ENCODE measurements at places on chromosomes 1 and 21.

DNA sequence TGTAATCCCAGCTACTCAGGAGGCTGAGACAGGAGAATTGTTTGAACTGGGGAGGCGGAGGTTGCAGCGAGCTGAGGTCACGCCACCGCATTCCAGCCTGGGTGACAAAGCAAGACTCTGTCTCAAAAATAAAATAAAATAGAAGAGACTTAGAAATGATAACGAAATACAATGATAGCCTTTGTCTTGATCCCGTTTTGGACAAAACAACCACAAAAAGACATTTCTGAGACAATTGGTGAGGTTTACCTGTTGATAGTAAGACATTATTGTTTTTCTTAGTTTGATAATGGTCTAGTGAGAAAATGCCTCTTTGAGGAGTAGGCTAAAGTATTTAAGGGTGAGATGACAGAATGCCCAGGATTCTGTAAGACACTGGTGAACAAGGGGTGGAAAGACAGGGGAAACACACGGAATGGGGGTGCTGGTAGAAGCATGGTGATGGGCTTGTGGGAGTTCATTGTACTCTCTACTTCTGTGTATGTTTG, 11.9 kb upstream of the SHE start:
- DNase-seq, result no peak

GRCh38 chr1:42013881-42014470, 95.3 kb upstream of the HIVEP3 start:
- DNase-seq, result no peak

DNA sequence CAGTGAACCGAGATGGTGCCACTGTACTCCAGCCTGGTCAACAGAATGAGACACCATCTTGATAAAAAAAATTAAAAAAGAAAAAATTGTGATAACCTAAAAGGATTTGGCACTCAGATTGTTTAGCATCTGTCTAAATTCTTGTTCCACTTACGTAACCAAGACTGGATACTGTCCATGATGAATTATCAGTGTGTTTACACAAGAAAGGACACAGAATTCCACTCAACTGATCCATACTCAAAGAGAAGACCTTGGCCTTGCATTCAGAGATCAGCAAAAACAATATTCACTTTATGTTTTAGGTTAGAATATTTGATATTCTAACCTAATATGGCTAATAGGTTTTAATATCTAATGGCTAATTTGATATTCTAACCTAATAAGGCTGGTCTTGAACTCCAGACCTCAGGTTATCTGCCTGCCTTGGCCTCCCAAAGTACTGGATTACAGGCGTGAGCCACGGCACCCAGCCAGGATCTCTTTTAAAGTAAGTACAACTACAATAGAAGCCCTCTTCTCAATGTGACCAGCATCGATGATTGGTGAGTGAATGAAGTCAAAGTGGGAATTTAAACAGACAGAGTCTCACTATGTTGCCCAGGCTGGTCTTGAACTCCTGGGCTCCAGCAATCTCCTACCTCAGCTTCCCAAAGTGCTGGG, 43.1 kb upstream of the COX20 start:
- no peak for DNase-seq

- DNase-seq, result no peak
Observed at GRCh38 chr1:206575894-206576737, 36.1 kb downstream of the EIF2D start.

DNA sequence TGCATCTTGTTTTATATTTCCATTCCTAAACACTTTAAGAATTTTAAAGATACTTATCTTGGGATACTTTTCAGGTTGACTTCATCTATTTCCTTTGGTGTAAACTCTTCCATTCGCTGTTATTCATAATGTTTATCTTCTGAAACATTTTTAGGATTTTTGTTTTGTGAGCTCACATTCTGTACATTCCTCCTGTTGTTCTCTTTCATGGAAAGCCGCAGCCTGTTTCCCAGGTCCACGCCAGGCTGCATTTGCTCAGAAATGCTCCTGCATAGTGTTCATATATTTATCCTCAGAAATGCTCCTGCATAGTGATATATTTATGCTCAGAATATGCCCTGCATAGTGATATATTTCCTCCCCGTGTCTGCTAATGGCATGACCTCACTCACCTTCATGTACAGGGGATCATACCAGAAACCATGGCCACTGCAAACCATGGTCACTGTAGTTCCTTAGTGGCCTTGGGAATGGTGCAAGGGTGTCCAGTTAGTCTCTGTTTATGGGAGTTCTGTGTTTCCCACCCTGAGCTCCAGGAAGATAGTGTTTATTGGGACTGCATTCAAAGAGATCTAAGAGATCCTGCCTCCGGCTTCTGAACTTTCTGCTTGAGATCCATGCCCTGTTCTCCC, 153.9 kb upstream of the GREM2 start:
- DNase-seq, result peak; percentile 4

DNA sequence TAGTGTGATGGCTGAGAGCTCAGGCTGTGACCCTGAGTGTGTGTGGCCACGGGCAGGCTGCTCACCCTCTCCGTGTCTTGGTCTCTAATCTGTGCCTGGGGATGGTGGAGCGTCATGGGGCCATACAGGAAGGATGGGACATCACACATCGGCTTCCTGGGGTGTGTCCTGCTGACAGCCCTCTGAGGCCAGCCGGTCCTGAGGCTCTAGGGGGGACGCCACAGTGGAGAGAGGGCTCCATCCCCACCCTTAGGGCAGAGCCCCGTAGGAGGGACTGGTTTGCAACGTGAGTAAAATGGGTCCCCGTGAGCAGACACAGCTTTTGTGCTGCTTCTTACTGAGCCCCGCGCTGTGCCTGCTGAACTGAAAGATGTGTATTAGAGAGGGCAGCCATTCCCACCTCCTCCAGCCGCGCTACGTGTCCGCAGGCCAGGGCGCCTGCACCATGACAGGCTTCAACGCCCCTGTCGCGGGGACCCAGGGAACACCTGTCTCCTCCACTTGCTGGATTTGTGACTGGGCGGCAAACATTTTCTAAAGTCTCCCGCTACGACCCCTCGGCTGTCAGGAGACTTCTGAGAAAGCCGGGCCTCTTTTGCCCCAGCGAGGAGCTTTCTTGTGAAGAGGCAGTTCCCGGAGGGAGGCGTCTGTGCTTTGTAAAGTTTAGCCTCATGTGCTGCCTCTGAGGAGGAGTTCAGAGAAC, 8.1 kb downstream of the COL18A1 start:
- peak; percentile 70 for DNase-seq

GRCh38 chr1:184387476-184388318, 868 bp downstream of the C1orf21 start:
- peak; percentile 40 for DNase-seq

DNA sequence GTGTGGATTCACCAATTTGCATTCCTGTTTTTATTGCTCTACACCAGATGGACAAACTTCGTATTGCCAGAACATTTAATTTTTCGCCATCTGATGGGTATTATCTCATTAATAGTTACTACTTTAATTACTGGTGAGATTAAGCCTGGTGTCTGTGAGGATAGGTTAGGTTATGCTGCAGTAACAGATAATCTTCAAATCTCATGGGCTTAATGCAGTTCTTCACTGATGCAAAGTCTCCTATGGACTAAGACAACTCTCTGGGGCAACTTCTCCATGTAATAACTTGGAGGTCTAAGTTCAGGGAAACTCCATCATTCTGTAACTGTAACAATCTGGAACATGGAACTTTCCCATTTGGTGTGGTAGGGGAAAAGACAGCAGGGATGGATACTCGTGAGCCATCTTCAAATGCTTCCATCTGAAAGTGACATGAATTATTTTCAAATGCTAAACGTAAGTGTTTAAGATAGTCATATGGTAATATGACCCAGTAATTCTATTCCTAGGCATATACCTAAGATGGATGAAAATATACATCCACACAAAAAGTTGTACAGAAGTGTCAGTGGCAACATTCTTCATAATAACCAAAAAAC, 111.6 kb downstream of the LEPR start:
- DNase-seq, result no peak

DNA sequence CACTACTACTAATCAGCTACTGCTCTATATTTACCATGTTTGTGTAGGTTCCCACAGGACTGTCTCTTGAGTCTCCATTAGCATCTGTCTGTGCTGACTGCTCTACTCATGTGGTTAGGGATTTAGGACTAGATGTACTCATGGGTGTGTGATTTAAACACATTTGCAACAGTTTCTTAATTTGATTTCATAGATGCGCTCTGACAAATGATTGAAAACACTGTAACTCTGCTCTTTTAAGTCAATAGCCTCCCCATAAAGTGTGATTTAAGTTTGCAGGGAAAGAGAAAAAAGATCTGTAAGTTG, 809.3 kb downstream of the NCAM2 start:
- DNase-seq, result no peak

GRCh38 chr21:35451276-35451675, 402.2 kb upstream of the RUNX1 start:
- no peak for DNase-seq

- DNase-seq, result no peak
Observed at GRCh38 chr21:45264912-45265515, 22.7 kb downstream of the POFUT2 start.

DNA sequence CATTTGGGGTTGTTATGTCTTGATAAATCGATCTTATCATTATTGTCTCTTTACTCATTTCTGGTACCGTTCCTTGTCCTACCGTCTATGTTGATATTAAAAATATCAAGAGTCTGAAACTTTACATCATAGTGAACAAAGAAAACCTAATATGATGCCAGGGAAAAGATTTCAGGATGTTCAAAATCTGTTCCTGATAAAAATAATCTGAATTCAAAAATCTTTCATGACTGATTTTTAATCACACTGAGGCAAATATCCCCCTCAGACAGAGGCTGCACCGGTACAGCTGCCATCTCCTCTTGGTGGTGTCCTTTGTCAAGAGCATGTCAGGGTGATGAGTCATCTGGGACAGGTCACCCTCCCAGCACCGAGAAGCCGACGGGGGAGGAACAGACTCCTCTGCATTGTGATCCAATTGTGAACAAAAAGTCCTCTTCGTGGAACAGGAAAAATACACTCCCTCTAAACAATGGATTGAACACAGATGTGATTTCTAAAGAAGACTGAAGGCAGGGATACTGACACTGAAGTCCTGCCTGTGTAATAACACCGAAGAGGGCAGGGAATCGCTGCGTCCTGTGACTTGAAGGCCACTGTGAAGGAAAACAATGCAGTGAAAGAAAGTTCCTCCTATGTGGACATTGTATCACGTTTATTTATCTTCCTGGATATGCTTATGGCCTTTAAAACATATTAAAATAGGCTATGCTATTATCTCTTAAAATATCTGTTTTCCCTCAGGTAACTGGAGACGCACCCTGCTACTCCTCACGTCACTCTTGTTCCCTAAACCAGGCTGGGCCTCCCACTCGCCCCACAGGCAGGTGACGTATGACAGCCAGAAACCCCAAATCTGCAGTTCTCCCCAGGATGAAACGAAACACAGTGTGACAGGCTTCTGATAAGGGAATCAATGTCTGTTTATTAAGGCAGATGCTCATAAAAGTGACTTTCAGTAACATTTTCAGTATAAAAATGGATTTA, 4.3 kb upstream of the SPATC1L start:
- DNase-seq, result peak; percentile 53

- no peak for DNase-seq
Observed at GRCh38 chr1:207838156-207839082, 72.5 kb downstream of the CD34 start.

DNA sequence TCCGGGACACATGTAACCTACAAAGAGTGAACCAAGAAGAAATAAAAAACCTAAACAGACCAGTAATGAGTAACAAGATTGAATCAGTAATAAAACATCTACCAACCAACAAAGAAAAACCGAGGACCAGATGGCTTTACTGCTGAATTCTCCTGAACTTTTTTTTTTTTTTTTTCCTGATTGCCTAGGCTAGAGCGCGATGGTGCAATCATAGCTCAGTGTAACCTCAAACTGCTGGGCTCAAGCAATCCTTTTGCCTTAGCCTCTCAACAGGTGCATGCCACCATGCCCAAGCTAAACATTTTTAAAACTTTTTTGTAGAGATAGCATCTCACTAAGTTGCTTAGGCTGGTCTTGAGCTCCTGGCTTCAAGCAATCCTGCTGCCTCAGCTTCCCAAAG, 11.2 kb upstream of the FGGY start:
- DNase-seq, result no peak

DNA sequence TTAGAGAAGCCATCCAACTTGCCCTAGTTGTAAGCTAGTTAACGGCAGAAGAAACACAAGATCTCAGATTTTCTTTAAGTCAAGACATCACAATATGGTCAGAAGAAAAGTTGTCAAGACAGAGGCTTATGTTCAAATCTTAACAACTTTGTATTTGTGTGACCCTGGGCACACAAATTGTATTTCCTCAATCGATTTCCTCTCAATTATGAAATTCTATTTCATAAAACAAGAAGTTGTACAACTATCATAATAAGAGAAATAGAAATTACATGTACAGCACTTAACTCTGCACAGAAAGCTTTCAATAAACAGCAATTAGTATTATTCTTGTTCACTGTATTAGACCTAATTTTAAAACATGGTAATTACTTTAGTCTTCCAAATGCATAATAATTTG, 62.9 kb upstream of the SDC3 start:
- DNase-seq, result no peak

GRCh38 chr1:112296908-112297307, 99.1 kb upstream of the CTTNBP2NL start:
- DNase-seq, result no peak

DNA sequence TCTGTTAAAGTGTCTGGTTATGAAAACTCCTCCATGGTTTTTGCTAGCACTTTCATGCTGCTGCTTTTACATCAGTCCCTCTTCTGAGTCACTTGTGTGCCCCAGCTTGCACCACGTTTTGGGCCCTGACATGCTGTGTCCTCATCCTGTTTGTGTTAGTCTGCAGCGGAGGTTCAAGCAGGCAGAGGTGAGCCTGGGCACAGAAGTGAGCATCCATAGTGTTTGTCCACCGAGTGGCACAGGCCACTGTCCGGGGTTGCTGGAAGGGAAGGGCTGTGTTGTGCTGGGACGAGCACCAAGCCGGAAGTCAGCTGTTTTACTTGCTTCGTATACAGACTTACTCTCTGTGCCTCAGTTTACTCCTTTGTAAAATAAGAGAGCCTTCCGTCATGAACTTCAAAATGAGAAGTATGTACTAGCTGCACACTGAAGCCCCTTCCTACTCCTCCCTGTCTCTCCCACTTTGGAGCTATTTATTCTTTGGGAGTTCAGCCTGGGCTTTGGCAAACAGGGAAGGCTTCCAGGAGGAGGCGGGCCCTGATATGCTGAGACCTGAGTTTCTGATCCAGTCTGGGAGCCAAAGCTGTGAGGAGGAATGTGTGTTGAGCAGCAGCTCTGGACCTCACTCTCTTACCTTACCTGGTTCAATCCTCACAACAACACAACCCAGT, 10.7 kb upstream of the LAPTM5 start:
- DNase-seq, result no peak
